ENCODE measurements at places on chromosomes 4 and X.

GRCh38 chrX:110951472-110952269 is 144.3 kb upstream of the PAK3 start:
- DNase-seq = no peak

DNA sequence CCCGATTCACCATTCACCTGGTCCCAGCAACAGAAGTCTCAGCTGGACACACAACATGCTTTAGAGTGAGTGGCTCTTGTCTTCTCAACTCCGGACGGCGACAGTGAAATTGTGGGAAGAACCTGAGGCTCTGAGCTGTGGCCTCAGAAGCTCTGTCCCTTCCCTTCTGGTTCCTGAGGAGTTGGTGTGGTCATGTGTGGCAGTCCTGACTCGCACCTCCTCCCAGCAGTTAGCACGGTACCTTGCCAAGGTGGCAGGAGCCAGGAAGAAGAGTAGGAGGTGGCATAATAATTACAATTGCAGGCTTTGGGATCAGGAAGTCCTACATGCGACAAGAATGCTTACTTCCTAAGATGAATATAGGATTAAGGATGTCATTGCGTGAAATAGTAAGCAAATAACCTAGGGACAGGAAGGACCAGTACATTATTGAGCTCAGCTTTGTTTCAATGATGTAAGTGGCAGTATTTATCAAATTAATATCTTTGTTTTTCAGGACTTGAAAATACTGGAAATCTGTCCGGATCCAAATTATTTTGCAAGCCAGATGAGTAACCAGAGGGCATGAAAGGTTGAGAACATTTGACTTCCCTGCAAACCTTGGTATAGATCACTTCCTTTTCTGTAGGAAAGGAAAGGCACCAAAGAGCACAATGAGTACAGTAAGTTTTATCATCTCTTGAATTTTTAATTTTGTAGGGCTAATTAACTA is 21.1 kb downstream of the RNF4 start:
- peak; percentile 36 for DNase-seq

- DNase-seq = no peak
Measured at GRCh38 chrX:18871970-18872369, 111.9 kb downstream of the PHKA2 start.

- no peak for DNase-seq
Measured at GRCh38 chr4:41287852-41288251, 31.1 kb downstream of the UCHL1 start.

DNA sequence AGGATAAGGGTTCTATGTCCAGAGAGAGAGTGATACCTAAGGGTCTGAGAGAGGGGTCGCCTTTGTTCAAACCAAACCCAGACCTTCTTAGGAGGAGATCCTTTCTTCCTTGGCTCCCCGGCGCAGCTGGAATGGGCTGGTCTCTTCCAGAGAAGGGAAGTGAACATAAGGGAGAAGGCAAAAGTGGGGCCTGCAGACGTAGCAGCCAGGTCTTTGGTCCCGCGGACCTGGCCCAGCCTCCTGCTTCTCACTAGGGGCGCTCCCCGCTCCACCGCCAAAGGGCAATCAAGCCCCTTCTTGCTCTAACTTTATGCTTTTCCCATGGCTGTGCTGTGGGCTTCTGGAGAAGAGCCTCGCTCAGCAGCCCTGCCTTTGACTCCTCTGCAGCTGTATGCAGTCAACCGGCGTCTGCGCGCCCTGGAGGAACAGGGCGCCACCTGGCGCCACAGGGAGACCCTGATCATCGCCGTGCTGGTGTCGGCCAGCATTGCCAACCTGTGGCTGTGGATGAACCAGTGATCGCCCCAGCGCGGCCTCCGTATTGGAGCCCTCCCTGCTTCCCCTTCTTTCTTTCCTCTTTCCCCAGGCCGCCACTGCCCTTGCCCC is 6.5 kb downstream of the FATE1 start:
- no peak for DNase-seq

DNA sequence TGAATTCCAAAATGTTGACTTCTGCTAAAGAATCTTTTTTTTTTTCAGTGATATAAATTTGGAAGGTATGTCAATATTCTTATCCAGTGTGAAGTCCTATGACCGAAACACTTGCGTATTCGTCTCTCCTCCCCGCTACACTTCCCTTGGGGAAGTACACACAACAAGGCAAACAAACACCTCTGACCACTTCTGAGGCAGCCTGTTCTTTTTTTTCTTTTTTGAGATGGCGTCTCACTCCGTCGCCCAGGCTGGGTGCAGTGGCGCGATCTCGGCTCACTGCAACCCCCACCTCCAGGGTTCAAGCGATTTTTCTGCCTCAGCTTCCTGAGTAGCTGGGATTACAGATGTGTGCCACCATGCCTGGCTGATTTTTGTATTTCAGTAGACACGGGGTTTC is 78.1 kb upstream of the DHRSX start:
- DNase-seq = no peak

DNA sequence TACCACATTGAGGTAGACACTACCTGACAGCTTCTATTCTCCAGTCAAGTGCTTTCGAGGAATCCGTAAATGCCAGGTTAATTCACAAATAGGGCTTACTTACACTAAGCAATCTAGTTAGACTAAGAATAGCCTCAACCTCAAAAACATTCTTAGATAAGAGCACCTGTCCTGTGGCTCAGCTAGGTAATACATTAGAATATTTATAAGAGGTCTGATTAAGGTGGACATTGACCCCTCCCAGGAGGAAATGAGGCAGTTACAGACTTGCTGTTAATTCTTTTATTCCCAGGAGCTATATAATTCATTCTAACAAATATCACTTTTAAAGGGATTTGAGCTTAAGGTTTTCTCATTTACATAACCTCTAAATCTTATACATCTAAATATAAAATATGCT is 758.1 kb downstream of the GRID2 start:
- no peak for DNase-seq

GRCh38 chrX:118346258-118347094 is 570 bp downstream of the WDR44 start:
- peak; percentile 8 for DNase-seq

GRCh38 chr4:98481167-98481566 is 177.2 kb downstream of the TSPAN5 start:
- no peak for DNase-seq

DNA sequence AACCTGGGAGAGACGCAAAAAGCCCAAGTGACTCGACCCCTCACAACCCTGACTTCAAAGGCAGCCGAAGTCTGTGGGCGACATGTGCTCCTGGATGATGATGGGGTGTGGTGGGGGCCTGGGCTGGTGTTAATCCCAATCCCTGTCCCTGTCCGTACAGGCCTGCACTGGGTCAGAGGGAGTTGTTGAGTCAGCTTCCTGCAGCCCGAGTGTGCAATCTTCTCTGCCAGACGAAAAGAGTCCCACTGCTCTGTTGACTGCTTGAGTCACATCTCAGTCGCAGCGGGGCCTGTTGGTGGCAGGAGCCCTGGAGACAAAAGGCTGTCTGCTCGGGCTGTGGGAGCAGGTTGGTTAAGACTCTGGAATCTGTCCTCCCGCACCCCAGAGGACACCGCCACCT is 10.3 kb downstream of the FAM3A start:
- DNase-seq = peak; percentile 62

DNA sequence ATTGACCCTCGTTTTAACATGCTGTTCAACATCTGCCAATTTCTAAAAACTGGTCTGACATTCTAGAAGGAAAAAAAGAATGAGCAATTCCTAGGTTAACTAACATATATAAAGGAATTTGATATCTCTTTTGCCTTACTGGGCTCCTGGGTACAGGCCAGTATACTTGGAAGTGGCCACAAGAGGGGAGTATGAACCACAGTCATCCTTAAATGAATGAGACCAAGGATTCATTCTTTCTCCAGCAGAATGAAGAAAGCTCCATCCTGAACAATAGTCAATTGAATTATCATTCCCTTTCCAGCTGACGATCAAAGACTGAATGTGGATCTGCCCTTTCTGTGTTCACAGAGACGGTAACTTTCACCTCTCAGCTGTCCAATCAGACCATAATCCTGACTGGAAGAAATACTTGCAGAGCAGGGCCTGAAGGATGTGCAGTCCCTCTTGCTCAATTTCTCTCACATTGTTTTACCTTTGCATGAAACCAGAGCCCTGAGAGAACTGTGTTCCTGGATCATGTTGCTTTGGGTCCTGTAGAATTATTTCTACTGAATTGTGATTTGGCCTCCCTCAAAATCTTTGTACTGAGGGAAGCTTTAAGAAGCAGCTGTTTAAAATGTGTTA is 14.8 kb upstream of the SPARCL1 start:
- peak; percentile 32 for DNase-seq

GRCh38 chrX:118350221-118350620 is 4.3 kb downstream of the WDR44 start:
- peak; percentile 51 for DNase-seq

DNA sequence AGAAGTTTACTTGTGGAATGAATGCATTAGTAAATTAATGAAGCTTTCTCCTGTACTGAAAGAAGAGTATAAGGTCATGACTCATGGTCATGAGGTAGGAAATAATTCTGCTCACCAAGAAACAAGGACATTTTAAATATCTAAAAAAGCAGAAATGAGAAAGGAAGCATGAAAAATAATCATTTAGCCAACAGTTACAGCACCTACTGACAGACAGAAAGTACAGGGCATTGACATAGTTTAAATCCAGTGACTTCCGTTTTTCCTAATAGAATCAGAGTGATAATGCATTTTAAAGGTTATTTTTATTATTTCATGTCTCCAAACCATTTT is 30.5 kb upstream of the ACSL1 start:
- no peak for DNase-seq

DNA sequence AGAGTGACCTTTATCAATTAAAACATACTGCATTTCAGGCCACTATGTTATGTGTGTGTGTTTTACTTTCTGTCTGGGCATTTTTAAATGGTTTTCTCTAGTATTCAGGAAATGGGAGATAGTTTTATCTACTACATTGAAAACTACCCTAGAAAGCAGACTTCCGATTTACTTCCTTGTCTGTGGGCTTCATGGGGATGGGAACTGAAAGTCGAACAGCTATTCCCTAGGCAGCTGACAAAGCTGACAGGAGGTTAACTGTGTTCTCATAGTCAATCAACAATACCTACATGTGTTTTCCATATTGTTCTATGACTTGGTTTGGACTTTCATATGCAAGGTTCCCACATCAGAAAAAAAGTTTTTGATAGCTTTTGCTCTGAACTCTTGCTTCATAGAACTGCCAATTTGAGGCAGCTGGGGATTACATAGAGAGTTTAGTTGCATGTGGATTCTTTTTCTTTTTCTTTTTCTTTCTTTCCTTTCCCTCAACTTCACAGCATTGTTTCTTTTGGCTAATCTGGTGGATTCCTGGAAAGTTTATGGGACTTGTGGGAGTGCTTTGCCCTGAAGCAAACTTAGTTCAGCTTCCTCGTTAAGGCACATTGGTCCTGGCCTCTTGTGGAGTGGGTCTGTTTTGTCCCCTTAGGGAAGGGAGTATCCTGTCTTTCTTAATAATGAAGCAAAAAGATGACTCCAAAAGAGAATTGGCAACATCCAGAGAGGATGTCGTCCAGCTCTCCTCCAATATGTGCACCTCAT is 327.1 kb upstream of the GIMD1 start:
- DNase-seq = no peak

GRCh38 chrX:104335756-104336155 is 81.0 kb upstream of the ESX1 start:
- DNase-seq = peak; percentile 88

- DNase-seq = peak; percentile 22
Measured at GRCh38 chr4:87853108-87853507, 20.3 kb downstream of the MEPE start.

DNA sequence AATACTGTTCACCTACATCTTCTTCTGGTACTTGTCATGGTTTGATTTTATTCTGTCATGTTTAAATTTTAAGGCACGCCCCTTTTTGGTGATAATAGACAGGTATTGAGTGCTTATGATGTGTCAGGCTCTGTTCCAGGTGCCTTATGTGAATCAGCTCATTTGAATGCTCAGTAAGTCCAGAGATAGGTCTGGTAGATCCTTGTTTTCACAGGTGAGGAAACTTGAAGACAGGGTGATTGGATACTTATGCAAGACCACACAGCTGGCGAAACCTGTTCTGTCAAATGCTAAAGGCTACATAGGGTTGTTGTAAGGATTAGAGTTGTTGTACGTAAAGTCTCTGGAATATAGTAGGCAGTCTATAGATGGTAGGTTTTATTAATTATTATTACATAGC is 9.6 kb upstream of the SLC25A14 start:
- no peak for DNase-seq

- peak; percentile 48 for DNase-seq
Measured at GRCh38 chr4:152894673-152895072, 41.5 kb upstream of the FHDC1 start.

- DNase-seq = peak; percentile 27
Measured at GRCh38 chr4:139223682-139224317, 46.8 kb upstream of the ELF2 start.

- DNase-seq = no peak
Measured at GRCh38 chr4:130329036-130329435, 1233.1 kb downstream of the C4orf33 start.

DNA sequence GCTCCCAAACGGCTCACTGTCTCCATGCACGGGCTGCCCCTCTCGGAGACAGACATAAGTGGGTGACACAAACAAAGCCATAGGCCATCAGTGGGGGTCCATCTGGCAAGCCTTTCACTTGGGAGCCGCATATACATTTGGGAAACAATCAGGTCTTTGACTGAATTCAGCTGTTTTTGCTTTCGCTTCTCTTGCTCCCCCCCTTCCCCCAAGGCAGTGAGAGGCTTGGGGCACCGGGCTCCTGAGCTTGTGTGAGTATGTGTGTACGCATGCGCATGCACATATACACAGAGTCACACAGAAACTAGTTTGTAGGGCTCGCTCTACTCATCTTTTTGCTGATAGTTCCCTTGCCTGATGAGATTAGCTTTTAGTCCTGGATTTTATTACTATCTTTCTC is 284.4 kb downstream of the AFF2 start:
- no peak for DNase-seq

DNA sequence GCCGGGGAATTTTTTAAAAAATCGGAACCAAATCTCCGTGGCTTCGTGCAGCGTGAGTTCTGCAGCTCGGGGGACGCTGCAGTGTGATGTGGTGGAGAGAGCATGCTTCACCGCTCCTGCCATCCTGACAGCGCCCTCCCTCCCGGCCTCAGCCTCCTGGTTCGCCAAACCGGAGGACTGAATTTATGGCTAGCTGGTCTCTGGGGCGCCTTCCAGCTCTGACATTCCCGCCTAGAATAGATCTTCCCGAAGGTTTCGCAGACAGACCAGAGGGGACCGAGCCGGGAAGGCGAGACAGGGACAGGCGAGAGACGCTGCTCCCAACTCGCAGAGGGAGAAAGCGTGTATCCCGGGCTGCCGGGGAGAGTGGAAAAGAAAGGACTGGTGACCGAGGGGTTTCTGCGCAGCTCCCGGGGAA is 25.9 kb downstream of the HOPX start:
- no peak for DNase-seq

- no peak for DNase-seq
Measured at GRCh38 chr4:118716304-118716703, 31.1 kb downstream of the METTL14 start.

GRCh38 chr4:127781300-127782024 is 660 bp upstream of the HSPA4L start:
- DNase-seq = no peak

- DNase-seq = peak; percentile 1
Measured at GRCh38 chrX:147476008-147476407, 435.7 kb upstream of the FMR1 start.

- DNase-seq = no peak
Measured at GRCh38 chr4:52655506-52655905, 3.6 kb downstream of the USP46 start.

- DNase-seq = peak; percentile 4
Measured at GRCh38 chr4:27861802-27862201, 1001.2 kb downstream of the STIM2 start.

GRCh38 chr4:25346913-25347312 is 30.1 kb upstream of the ANAPC4 start:
- no peak for DNase-seq

All from HCEC 1CT (cell line).